ENCODE measurements at places on chromosomes 1 and 21. TPM values are rescaled to one million over a fixed set of nuclear protein-coding genes. Genes with fewer than 3 reads are reported as not detected.
A peak's percentile ranks its signal among the peaks of the same experiment; 100 is the strongest.

DNA sequence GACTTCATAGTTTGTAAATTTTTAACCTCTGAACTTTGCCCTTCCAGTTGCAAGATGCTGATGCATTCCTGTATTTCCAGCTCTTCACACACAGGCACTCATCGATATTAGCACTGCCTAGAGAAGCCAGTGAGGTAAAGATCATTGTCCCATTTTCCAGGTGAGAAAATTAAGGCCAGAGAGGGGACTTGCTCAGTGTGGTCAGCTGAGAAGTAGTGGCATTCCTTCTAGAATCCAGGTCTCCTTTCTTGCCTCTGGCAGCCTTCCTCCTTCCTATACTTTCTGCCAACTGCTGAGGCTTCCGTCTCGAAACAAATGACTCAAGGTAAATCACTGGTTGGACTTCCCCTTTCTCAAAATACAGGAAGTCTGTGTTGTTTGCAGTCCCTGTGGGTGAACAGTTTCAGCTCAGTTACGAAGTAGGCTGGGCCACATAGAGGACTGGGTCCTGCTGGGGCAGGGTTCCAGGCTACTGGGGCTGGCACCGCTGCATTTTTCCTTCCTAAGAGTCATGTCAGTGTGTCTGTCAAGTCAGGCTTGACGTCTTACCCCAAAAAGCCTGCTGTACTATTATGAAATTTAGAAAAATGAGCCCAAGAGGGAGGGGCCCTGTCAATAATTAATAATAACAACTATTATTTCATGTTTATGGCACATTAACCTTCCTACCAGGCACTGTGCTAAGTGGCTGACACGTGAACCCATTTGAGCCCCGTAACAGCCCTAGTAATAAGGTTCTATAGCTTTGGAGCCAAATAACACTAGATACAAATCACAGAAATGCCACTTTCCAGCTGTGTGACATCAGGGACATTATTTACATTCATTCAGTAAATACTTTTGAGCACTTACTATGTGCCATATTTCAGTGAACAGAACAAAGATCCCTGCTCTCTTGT is 16.6 kb upstream of the RNF19B start:
- peak; percentile 68 for DNase-seq
- no peaks in the 10 kb centered on the region for H3K36me3 ChIP-seq
- peaks cover 21% of the 10 kb centered on the region for H3K4me1 ChIP-seq
- no peak overlapping the region for H3K4me3 ChIP-seq
- H3K27me3 ChIP-seq: no peaks in the 10 kb centered on the region
- H3K27ac ChIP-seq: peak overlapping the region; percentile 65

- H3K27ac ChIP-seq: no peak overlapping the region
- peaks cover 49% of the 10 kb centered on the region for H3K4me1 ChIP-seq
- no peaks in the 10 kb centered on the region for H3K36me3 ChIP-seq
- H3K4me3 ChIP-seq: no peak overlapping the region
- no peaks in the 10 kb centered on the region for H3K27me3 ChIP-seq
Observed at GRCh38 chr21:45138199-45139002, 64.0 kb downstream of the ADARB1 start.

- H3K36me3 ChIP-seq: no peaks in the 10 kb centered on the region
- no peak overlapping the region for H3K4me3 ChIP-seq
- no peak for DNase-seq
- H3K27me3 ChIP-seq: no peaks in the 10 kb centered on the region
- no peaks in the 10 kb centered on the region for H3K4me1 ChIP-seq
Observed at GRCh38 chr1:163509114-163509513, 187.4 kb downstream of the NUF2 start.

GRCh38 chr1:110120960-110121561 is 8.8 kb downstream of the UBL4B start:
- peaks cover 6% of the 10 kb centered on the region for H3K27me3 ChIP-seq
- DNase-seq: no peak
- no peak overlapping the region for H3K27ac ChIP-seq

GRCh38 chr1:246309247-246309884 is 197.7 kb downstream of the SMYD3 start:
- H3K27ac ChIP-seq: no peak overlapping the region
- H3K4me1 ChIP-seq: no peaks in the 10 kb centered on the region
- H3K27me3 ChIP-seq: no peaks in the 10 kb centered on the region
- DNase-seq: no peak
- H3K36me3 ChIP-seq: no peaks in the 10 kb centered on the region
- no peak overlapping the region for H3K4me3 ChIP-seq

DNA sequence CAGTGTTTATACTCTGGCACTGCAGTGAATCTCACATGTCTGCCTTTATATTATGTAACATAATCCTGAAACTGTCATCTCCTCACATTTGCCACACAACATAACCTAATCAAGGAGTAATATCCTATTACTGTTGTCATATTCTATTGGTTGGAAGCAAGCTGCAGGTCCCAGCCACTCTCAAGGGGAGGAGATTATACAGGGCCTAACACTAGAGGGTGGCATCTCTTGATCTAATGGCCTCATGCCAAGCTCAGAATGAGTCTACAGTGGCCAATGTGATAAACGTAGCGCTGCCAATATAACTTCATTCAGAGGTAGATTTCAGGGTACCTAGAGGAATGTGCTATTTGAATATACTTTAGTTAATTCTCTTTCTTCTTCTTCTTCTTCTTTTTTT is 166.8 kb downstream of the BACH1 start:
- H3K4me3 ChIP-seq: no peak overlapping the region
- H3K36me3 ChIP-seq: no peaks in the 10 kb centered on the region
- H3K27me3 ChIP-seq: no peaks in the 10 kb centered on the region

The IFNLR1 gene
- not detected for total RNA-seq

DNA sequence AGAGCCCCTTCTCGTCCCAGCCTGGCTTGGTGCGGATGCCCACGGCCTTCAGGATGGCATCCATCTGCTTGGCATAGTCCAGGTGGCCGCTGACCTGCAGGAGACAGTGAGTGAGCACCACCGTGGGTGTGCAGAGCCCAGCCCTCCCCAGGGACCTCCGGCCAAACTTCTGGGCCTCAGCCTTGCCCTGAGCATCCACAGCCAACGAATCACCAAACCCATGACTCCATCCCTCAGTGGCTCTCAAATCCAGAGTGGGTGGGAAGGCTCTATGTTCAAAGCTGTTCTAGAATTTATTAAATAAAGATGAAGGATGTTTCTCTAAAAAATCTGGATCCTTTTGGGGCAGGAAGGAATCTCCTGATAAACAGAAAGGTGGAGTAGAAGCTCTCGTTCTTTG is 18.7 kb downstream of the HTR6 start:
- H3K4me1 ChIP-seq: peaks cover 8% of the 10 kb centered on the region
- DNase-seq: no peak
- no peak overlapping the region for H3K4me3 ChIP-seq
- H3K36me3 ChIP-seq: no peaks in the 10 kb centered on the region
- H3K27ac ChIP-seq: no peak overlapping the region
- no peaks in the 10 kb centered on the region for H3K27me3 ChIP-seq

DNA sequence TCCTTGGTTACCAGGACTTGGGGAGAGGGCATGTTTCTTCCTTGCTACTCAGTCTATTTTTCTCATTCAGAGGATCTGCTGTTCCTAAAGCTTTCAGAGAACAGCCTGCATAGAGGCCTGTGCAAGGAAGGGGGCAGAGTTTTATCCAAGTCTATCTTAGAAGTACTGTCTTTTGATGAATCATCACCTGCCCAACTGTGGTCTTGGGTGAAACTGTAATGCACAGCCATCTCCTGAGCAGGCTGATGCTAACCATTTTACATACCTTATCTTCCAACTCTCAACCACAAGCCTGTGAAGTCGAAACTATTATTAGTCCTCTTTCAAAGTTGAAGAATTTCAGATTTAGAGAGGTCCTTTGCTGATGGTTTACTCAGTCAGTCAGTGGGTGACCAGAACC is 368.0 kb downstream of the HHAT start:
- DNase-seq: no peak
- no peaks in the 10 kb centered on the region for H3K36me3 ChIP-seq

- H3K27ac ChIP-seq: no peak overlapping the region
- no peak for DNase-seq
- H3K27me3 ChIP-seq: peaks cover 48% of the 10 kb centered on the region
- no peaks in the 10 kb centered on the region for H3K36me3 ChIP-seq
Observed at GRCh38 chr1:3609769-3610526, 1.4 kb downstream of the MEGF6 start.

GRCh38 chr21:34367320-34367935 is 3.6 kb downstream of the KCNE2 start:
- peak overlapping the region; percentile 17 for H3K27ac ChIP-seq
- no peaks in the 10 kb centered on the region for H3K27me3 ChIP-seq
- peak; percentile 91 for DNase-seq
- no peak overlapping the region for H3K4me3 ChIP-seq
- H3K4me1 ChIP-seq: peaks cover 11% of the 10 kb centered on the region
- H3K36me3 ChIP-seq: no peaks in the 10 kb centered on the region

DNA sequence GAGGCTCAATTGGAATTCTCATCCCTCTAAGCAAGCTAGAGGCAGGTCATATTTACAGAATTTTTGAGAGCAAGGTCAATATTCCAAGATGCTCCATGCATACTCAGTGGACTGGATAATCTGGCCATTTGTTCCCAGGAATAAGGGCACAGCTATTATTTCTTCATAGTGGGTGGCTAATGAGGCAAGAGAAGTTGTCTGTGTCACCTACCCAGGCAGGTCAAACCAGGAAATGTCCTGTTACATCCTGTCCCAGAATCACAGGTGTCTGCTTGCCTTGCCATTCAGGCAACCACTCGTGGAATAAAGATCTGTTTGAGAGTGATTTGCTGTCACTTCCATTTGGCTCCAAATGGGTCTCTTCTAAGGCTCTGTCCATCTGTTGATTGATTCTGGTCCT is 85.2 kb upstream of the ZP4 start:
- DNase-seq: no peak
- no peak overlapping the region for H3K4me3 ChIP-seq
- no peaks in the 10 kb centered on the region for H3K36me3 ChIP-seq
- no peak overlapping the region for H3K27ac ChIP-seq
- H3K4me1 ChIP-seq: no peaks in the 10 kb centered on the region
- H3K27me3 ChIP-seq: no peaks in the 10 kb centered on the region

DNA sequence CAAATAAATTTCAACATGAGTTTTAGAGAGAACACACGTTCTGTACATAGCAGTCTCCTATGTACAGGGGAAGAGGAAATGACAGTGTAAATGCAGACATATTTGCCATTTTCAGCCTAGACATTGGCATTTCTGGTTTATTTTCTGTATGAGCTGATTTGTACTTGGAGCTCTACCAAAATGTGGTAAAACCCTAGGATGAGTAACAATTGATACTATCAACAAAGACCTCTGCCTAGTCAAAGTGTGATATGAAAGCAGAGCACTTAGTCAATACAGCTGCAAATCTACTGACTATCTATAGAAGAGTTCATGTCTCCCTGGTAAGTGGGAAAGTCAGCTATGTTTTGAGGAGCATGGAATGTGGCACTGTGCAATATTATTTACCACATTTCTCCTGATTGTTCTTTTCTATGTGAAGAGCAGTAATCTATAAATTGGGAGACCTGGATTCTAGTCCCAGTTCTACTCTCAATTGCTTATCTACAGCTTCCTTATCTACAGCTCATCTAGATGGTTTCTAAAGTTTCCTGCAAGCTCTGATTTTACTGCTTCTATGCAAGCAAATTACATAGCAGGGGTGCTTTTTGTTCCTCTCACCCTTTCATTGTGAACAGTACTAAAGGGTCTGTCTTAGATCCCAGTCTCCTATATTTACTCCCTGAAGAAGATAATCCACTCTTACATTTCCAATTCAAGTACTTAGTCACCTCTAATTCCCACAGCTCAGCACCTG is 334.2 kb downstream of the NTNG1 start:
- no peaks in the 10 kb centered on the region for H3K36me3 ChIP-seq
- H3K4me1 ChIP-seq: no peaks in the 10 kb centered on the region
- no peak for DNase-seq
- H3K27ac ChIP-seq: no peak overlapping the region

DNA sequence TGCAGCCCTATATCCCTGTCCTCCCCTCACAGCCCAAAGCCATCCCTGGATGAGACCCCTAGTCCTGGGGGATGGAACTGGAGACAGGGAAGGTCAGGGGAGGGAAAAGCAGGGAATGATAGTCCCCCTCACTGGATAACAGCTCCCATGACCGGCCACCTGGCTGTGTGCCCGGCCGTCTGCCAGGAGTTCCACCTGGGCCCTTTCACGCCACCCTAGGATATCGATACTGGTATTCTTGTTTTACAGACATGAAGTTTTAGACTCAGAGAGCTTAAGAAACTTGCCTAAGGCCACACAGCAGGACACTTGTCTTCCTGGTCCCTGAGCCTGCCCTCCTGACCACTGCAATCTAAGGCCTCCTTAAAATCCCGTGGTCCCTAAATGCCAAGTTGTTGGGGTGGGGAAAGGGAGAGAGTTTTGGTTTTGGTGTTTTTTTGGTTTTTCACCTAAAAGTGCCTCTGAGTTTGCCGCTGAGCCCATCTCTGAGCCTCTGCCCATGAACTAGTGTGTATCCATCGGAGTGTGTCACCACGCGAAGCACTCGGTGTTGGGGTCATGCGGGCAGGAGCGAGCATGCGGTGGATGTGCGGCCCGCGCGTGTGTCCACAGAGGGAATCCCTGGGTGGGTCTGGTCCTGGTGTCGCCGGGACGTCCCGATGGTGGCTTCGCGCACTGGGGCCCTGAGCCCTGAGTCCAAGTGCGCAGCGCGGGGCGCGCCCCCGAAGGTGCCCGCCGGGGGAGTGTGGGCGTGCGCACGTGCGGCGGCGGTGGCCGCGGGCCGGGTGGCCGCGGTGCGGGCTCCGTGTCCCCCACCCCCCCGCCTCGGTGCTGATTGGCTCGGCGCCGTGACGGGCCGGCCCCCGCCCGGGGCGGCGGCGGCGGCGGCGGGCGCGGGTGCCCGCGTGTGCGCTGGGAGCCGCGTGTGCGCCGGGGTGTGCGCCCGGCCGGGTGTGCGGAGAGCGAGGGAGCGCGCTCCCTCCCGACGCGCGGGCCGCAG is at the start of gene EPHA8:
TSS of gene EPHA8 (plus strand) at position 906 of the 1,000 bp plus-strand sequence. CDS start 147 bp downstream, outside the sequence.
- peaks cover 77% of the 10 kb centered on the region for H3K27me3 ChIP-seq
- no peak within 1 kb of the TSS for H3K27ac ChIP-seq
- H3K36me3 ChIP-seq: no peaks in the 10 kb centered on the region
- DNase-seq: no peak
- no peaks in the 10 kb centered on the region for H3K4me1 ChIP-seq

The TBX19 gene
- 0.47 TPM for total RNA-seq

- no peaks in the 10 kb centered on the region for H3K4me1 ChIP-seq
- H3K27ac ChIP-seq: no peak overlapping the region
- no peak for DNase-seq
- H3K4me3 ChIP-seq: no peak overlapping the region
- H3K36me3 ChIP-seq: no peaks in the 10 kb centered on the region
Observed at GRCh38 chr1:177880339-177880891, 89.4 kb downstream of the SEC16B start.

DNA sequence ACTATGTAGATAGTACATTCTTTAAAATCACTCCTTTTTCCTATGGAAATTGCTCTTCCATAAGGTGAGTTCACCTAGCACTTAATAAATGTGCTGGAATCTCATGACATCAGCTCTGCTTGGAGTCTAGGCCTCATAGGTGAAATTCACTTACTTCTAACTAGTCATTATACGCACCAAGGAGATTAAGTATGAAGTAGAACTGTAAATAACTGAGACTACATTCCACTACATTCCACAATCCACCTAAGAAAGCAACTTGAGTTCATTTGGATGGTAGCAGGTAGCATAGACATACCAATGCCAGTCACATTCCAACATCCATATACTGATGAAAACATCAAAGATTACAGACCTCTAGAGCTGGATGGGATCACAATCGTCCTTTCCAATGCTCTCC is 64.3 kb downstream of the NIBAN1 start:
- no peaks in the 10 kb centered on the region for H3K36me3 ChIP-seq
- no peak for DNase-seq
- no peak overlapping the region for H3K27ac ChIP-seq
- H3K4me3 ChIP-seq: no peak overlapping the region
- no peaks in the 10 kb centered on the region for H3K27me3 ChIP-seq

GRCh38 chr21:43290421-43291346 is 121.9 kb downstream of the CRYAA start:
- no peak overlapping the region for H3K4me3 ChIP-seq
- no peaks in the 10 kb centered on the region for H3K36me3 ChIP-seq
- DNase-seq: no peak
- no peaks in the 10 kb centered on the region for H3K4me1 ChIP-seq

The UBQLN4 gene
- total RNA-seq: 11.4 TPM
